ENCODE measurements at places on chromosomes 2 and 18.

GRCh38 chr2:24907116-24907515 lies 12.9 kb downstream of the ADCY3 start:
- DNase-seq = no peak

DNA sequence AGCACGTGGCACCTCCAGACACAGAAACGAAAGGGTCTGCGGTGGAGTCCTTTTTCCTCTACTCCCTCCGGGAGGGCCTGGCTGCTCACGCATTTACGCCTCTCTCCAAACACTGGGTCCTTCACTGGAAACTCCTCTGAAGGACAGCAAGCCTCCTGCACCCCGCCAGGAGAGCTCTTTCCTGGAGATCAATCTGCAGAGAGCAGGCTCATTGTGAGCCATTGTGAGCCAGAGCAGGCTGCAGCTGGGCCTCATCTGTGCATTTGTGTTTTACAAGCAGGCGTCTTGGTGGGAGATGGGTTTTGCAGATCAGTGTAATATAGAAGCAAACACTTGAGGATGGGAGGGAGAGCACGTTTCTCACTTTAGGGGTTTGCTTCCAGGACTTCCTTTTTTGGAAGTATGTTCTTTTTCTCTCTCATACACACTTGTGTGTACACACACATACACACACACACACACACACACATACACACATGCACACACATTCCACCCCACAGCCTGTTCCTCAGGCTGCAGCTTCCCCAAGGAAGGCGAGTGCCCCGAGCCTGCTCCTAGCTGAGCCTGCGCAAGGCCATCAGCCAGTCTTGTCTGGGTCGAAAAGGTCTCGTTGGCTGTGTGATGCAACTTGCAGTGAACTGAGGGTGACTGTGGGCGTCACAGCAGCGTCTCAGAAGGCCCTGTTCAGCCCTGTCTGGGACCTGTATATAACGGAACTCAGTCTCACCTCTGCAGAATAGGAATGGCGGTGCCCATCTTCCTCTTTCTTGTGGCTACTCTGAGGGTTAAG lies 163.5 kb downstream of the GLI2 start:
- DNase-seq = no peak

DNA sequence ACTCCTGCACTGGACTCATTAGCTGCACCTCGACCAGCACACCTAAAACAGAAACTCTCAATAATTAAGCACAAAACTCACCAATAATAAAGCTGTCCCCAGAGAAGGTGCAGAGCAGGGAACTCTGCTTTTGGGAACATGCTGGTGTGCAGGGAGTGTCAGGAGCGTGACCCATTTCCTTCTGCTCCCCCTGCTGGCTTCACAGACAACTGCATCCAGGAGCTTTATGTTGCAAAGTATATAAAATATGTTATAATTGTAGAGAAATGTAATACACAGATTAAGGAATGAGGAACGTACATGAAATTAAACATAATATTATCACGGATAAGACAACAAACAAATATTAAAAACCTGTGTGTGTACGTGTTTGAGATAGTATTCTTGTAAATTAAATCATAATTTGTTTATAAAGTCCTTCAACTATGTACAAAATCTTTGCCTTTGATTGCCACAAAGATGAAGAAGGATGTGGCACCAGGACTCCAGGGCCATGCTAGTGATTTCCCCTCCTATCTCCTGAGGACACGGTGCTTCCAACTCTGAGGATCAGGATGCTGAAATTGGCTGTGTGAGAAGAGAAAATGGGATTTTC lies 68.6 kb upstream of the MAL start:
- DNase-seq = no peak

DNA sequence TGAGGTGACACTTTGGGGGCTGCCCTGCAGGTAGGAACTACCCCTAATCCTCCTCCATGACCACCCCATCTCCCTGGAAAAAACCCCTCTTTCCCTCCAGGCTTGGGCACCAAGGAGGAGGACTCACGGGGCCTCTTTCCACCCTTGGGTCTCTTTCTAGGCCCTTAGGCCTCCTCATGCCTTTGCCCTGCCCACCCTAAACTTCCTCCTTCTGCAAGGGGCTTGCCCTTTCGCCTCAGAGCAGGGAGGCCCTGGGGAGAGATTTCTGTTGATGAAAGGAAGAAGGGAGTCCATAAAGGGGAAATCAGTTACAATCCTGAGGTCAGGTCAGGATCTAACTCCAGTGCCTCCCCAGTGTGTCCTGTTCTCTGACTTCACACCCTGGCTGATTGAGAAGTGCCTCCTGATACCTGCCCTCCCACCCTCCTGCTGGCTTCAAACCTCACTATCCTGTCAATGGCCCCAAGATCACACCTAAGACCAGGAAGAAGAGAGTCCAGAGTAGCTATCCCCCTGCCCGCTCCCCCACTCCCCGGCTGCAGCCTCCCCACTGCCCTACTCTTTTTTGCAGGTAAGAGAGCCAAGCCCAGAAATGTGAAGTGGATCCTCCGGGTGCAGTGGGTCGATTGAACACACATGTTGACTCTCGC lies 16.7 kb upstream of the TNS1 start:
- no peak for DNase-seq

DNA sequence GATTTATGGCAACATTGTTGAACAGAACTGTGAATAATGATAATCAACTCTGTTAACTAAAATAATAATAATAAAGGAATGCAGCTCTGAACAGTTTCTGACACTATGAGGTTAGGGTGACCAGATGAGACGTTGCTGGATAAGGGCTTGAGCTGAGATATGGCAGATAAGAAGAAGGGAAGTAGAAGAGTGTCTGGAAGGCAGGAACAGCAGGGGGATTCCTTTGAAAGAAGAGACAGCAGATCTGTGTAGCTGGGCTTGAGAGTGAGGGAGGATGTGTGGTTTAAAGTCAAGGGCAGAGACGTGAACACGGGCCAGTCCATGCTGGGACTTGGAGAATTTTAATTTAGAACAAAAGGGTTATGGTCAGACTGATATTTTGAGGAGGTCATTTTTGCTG lies 273.1 kb upstream of the SLC14A2 start:
- no peak for DNase-seq

GRCh38 chr2:139836769-139837168 lies 1056.6 kb upstream of the NXPH2 start:
- no peak for DNase-seq

DNA sequence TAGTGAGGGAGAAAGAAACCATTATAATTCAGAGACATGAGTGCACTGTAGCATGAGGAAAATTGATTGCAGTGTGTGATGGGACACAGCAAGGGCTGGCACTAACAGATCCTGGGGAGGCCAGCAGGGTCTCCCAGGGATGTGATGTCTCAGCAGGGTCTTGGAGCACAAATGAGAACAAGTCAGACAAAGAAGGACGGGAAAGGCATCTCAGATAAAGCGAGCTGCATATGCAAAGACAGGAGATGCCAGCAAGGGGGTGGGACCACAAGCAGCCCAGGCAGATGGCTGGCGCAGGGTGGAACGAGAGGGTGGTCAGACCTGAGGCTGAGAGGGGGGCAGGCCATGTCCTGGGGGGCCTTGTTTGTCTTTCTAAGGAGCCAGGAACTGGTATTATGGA lies 102.6 kb upstream of the DLX2 start:
- DNase-seq = no peak

- no peak for DNase-seq
Measured at GRCh38 chr2:218485986-218486667, 67.2 kb downstream of the VIL1 start.

GRCh38 chr2:44351676-44352075 lies 9.6 kb downstream of the PREPL start:
- no peak for DNase-seq

GRCh38 chr2:188391354-188391753 lies 99.7 kb downstream of the GULP1 start:
- no peak for DNase-seq

- DNase-seq = no peak
Measured at GRCh38 chr18:36485772-36486171, 188.3 kb downstream of the FHOD3 start.

DNA sequence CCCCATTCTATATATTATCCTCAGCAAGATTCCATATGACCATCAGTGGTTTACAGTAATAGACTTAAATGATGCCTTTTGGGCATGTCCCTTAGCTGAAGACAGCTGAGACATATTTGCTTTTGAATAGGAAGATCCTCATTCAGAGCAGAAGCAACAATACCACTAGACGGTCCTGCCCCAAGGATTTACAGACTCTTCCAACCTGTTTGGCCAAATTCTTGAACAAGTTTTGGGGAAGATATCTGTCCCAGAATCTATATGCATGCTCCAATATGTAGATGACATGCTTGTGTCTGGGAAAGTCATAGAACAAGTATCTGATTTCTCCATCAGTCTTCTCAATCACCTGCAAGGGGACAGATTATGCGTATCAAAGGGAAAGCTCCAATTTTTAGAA lies 137.1 kb upstream of the RMP24 start:
- DNase-seq = no peak

DNA sequence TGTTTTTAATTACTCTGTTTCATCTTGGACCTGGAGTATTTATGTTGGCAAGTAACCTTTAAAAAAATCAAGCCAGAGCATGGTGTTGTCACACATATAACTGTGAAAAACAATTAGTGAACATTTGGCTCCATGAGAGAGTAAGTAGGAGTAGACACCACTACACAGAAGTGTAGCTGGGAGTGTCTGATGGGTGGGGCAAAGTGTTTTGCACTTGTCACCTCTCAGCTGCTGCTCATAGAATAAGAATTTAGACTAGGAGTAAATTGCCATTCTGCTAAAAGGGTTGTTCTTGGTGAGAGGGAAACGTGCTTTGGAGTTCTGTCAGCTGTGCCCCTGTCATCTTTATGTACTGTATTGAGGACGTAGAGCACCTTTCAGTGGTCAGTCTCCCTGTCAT lies 114.5 kb downstream of the TTC27 start:
- DNase-seq = peak; percentile 53

DNA sequence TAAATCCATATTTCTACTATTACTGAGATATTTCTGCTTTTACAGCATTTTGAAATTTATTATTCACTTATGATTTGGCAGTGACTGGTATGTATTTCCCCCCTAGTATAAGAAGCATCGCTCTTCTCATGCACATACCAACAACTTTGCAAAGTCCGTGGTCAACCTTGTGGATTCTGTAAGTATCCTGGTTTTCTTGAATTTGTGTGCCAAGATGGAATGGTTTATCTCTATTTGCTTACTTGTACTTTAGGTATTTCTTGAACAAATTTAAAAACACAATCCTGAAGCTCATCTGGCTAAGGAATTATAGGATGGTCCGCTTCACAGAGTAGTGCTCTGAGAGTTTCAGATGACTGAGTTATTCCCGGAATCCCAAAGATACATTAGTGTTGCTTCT lies 85.0 kb upstream of the FAM237A start:
- no peak for DNase-seq

DNA sequence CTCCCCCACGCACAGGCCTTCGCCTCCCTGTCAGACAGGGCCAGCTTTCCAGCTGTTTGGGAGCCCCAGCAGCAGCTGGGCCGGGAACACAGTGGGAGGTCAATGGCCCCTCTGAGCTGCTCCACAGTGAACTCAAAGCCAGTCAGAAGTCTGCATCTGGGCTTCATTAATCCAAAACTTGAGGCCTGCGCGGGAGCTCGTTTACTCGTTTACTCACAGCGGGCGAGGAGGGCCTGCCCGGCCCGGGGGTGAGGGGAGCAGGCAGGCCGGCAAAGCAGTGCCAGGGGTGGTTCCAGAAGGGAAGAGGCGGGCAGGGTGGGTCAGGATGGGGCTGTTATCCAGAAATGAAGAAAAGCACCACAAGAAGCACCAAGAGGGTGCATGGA lies 36.8 kb upstream of the SEMA4C start:
- DNase-seq = no peak

- DNase-seq = no peak
Measured at GRCh38 chr2:20187331-20187730, 37.6 kb downstream of the SDC1 start.

- DNase-seq = peak; percentile 76
Measured at GRCh38 chr2:65264821-65265670, 37.4 kb downstream of the ACTR2 start.
